ENCODE measurements at places on chromosomes 7 and 10.

DNA sequence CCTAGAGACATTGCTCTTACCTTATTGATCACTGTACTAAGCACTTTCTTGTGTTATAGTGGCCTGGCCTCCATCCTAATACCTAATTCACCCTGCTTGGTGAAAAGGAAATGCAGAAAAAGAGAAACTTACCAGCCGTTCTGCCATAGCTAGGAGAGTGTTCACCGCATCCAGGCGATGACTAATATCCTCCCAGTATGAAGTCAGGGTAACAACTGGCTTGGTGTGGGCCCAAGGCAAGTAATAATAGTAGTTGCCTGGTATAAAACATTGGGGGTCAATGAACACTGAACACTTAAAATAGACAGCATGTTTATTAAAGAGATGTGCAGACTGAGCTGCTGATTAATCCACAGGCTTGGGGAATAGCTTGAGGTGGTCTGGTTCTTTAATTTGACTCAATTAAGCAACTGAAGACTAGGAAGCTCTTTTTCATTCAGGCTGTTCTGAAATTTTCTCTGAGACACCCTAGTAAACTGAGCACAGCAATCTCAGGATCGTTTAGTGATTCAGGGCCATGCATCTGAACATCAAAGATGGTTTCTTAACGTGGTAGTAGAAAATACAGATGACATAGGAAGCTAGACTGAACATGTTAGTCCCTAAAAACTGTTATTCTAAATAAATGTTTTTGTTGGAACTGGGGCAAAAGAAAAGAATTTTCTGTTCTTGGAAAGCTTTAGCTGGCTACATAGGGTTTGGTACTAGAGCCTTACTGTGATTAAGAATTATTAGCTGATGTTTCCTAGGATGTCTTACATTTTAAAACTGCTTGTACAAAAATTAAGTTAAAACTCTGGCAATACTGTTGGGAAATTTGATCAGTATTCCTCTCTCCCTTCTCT lies 102.2 kb downstream of the MYOF start:
- no peak for DNase-seq

GRCh38 chr7:155811895-155812761 lies at the start of gene SHH:
SHH (minus strand) TSS chr7:155812463; CDS start chr7:155812122, 341 bp downstream.
- no peak for DNase-seq

DNA sequence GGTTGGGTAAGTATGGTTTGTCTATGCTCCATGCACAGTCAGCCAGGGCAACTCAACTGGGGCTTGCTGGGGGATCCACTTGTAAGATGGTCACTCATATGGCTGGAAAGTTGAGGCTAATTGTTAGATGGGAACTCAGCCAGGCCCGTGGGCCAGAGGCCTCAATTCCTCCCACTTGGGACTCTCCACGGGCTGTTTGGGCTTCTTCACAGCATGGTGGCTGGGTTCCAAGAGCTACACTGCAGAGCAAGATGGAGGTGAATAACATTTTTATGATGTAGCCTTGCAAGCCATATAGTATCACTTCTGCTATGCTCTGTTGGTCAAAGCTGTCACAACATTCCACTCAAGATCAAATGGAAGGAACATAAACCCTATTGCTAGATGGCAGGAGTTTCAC lies 39.2 kb downstream of the ELMO1 start:
- no peak for DNase-seq

GRCh38 chr10:84497978-84498377 lies 169.6 kb downstream of the CCSER2 start:
- DNase-seq = no peak

DNA sequence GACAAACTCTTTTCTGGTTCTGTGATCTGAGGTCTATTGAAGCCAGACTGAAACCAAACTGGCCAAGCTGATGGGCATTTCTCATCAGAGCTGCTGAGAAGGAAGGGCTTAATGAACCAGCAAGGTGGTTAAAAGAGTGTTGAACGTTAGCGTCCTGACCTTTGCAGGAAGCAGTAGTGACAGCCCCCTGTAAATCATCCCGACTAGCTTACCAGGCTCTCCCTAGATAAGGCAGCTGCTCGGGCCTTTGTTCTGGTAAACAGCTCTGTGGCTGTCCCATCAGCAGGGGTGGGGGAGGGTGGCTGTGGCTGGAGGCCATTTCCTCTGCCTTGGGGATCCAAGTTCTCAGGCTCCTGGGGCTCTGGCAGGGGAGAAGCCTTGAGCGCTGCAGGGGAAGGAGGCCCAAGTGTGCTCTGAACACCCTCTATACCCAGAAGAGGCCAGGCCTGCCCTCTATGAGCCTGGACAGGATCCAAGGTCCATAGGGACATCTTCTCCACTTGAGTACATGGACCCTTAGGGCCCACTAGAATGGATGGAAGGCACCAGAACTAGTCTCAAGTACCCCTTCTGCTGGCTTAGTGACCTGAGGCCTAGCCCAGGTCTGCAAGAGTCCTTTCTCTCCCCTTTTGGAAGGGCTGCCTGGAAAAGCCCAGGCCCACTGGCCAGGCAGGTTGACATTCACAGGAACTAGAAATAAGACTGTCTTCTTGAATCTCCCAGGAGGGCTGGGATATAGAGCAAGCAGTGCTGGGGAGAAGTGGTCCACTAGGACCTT lies 134.6 kb downstream of the ARHGAP22 start:
- DNase-seq = peak; percentile 72

- no peak for DNase-seq
Observed at GRCh38 chr7:110733221-110733620, 357.7 kb upstream of the LRRN3 start.

DNA sequence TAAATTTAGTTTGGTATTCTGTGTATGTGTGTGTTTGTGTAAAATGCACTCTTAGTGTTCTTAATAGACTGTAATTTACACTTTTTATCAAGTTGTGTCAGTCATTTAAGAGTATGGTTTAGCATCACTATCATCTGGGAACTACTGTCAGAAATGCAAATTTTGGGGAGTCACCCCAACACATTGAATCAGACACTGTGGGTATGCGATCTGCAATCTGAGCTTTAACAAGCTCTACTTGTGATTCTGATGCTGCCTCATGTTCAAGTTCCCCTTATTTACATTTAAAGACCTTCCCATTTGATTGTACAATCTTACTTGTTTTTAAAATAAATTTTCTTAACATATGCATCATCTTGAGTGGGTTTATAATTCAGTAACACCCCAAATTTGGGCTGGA lies 218.1 kb upstream of the FOXP2 start:
- no peak for DNase-seq

DNA sequence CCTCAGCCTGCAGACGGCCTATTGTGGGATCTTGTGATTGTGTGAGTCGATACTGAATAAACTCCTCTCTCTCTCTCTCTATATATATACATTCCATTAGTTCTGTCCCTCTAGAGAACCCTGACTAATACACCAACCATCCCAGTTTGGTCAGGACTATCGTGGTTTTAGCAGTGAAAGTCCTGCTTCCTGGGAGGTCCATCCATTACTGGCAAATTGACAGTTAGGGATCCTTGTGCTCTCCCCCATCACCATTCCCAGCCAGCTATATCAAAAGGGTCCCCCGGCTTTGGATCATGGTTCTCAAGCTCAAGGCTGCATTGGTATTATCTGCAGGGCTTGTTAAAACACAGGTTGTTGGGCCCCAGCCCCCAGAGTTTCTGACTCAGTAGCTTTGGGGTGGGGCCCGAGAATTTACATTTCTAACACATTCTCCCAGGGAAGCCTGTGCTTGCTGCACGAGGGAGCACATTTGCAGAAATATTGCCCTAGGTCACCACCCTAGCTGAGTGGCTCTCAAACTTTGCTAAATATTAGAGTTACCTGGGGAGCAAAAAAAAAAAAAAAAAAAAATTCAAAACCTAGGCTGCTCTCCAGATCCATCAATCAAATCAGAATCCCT lies 899.1 kb upstream of the AUTS2 start:
- DNase-seq = no peak
